Gastrocnemius medialis (tissue), 4 donors: ENCODE measurements at places on chromosomes 5 and 9. TPM values are rescaled to one million over a fixed set of nuclear protein-coding genes. Genes with fewer than 3 reads are reported as not detected.

NRG2 gene
- 28.8 TPM for total RNA-seq

MPDZ gene
- 17.9 TPM for total RNA-seq

EGR1 gene
- 16.4 TPM for total RNA-seq

INSYN2B gene
- total RNA-seq = not detected

CHD1 gene
- total RNA-seq = 33.1 TPM

HMGCR gene
- 3.8 TPM for total RNA-seq

SLC6A7 gene
- total RNA-seq = not detected

PCDHB4 gene
- total RNA-seq = 2.0 TPM

FRRS1L gene
- total RNA-seq = not detected

SELENOP gene
- 239 TPM for total RNA-seq

ANGPTL2 gene
- total RNA-seq = 9.1 TPM

DNA sequence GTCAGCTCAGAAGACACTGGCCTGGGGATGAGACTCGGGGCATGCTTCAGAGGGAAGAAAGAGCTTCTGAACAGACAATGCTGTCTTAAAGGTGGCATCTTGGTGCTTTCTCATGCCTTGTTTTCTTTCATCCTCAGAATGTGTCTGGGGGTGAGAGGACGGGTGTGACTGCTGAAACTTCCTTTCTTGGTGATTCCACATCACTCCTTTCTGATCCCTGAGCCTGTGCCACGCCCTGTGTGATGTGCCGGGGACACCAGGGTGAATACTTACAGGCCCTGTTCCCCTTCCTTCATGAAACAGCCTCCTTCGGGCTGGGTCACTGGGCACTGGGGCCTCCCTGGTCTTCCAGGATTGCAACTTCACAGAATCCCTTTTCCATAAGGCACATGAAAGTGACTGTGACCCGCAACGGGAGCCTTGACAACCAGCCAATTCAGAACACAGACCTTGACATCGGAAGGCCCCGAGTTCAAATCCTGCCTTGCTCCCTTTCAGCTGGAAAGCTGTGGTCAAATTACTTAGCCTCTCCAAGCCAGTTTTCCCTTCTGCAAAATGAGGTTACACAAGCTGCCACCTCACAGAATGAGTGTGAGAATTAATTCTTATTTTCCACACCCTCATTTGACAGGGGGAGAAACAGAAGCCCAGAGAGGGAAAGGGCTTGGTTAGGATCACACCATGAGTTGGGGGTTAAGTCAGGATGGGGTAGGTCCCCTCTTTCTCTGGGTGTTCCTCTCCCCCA, 44.1 kb upstream of the IL17B start:
- DNase-seq = no peak

- DNase-seq = no peak
Observed at GRCh38 chr5:62460578-62460983, 48.0 kb downstream of the IPO11 start.

GRCh38 chr9:69279084-69279731, 45.8 kb upstream of the ENTREP1 start:
- DNase-seq = no peak

DNA sequence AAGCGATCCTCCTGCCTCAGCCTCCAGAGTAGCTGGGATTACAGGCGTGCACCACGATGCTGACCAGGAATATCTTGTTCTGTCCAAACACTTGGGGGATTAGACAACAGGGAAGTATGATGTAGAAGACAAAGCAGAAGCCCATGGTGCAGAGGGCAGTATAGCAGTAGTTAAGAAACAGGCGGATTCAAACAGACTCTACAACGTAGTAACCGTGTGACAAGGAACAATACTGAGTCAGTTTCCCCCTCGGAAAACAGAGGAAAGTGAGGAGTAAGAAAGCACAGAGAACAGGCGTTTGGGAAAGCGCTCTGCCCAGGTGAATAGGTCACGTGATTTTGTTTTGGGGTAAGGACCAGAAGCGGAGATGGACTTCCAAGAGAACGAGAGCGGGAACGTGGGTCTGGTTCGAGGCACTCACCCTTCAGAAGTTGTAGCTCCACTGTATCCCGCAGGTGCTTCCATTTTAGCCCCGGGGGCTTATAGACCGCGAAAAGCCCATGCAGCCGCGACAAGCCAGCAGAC, 306 bp downstream of the TRUB2 start:
- DNase-seq = no peak

DNA sequence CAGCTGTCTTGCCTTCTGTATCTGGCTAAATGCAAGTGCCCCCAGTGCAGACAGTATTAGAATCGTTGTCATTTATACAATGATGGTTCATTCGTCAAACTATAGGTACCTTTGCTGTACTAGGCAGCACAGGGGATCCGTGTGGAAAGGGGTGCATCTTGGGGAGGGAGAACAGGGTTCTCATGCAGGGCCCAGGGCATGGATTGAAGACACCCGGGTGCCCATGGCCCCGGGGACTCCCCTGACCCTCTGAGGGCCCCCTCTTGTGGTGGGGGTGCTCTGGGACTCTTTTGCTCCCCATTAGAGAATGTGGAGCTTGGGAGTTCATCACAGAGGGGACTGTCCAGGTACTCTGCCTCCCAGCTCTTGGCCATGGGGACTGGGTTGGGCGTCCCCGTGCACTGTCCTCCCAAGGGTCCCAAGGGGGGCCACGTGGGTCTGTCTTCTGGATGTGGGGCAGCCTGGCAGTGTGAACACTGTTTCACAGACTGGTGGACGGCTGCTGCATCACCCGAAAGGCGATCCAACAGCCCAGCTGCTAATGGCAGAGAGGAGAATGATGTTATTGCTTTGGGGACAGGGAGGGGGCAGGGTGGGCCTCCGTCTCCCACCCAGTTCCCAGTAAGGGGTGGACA, 36.9 kb upstream of the RXRA start:
- no peak for DNase-seq

DNA sequence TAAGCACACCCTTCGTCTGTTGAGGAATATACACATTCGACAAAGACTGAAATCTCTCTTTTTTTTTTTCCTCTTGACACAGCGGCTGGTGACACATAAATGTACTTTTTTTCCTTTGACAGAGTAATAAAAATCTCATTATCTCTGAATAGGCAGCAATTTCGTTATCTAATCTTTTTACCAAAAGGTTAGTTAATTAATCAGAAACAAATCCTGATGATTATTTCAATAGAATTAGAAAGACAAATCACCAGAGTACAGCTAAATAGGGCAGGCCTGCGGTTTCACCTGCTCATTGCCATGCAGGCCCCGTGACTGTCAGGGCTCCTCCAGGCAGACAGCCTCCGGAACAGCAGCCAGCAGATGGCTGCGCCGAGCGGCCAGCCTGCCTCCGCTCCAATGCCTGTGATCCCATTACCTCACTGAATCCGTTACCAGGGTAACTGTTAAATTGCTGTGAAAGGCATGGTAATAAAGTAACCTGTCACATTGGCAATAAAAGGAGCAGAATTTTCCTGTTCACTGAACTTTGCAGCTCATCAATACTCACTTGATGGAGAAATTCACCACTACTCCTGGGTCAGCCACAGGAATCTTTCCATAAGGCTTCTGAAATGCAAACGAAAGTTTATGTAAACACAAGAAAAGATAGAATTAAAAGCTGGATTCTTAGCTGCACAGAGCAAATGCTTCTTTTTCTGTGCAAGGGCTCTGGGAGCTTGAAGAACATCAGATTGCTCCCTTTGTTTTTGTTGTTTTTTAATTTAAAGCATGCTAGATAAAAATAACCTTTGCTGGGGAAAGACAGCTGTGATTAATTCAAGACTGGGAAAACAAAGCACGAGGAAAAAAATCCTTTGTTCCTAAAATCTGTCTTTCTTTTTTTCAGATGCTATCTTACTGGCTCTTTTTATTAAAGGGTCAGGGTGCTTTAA, 666.4 kb upstream of the ZNF608 start:
- DNase-seq = peak; percentile 75

- DNase-seq = no peak
Observed at GRCh38 chr9:82621447-82621846, 441.5 kb downstream of the RASEF start.

GRCh38 chr5:81782811-81783210, 31.9 kb upstream of the SSBP2 start:
- DNase-seq = no peak

- DNase-seq = no peak
Observed at GRCh38 chr9:92747459-92748232, 17.0 kb downstream of the BICD2 start.

- DNase-seq = no peak
Observed at GRCh38 chr5:122907276-122907675, 61.9 kb downstream of the SNX24 start.

GRCh38 chr9:76013809-76014208, 123.3 kb downstream of the PCSK5 start:
- DNase-seq = no peak

- no peak for DNase-seq
Observed at GRCh38 chr5:74490814-74491213, 149.7 kb downstream of the ENC1 start.

DNA sequence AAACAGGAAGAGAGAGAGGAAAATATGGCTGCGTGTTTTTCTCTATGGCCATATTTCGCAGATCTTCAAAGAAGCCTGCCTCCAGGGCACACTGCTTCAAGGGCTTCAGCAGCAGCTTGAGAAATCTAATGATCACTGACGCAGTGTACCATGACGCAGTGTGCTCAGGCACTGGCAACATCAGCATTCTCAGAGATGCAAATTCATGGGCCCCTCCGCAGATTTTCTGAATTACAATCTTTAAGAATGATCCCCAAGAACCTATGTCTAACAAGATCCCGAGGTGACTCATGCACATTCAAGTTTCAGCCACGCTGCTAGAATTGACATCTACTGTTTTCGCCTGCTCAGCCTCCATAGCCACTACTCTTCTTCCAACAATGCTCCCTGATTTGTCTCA, 143.9 kb upstream of the ZNF366 start:
- no peak for DNase-seq

GRCh38 chr5:34460496-34460895, 195.6 kb upstream of the RAI14 start:
- DNase-seq = no peak

GRCh38 chr9:70111042-70111602, 67.5 kb downstream of the MAMDC2 start:
- DNase-seq = peak; percentile 57

DNA sequence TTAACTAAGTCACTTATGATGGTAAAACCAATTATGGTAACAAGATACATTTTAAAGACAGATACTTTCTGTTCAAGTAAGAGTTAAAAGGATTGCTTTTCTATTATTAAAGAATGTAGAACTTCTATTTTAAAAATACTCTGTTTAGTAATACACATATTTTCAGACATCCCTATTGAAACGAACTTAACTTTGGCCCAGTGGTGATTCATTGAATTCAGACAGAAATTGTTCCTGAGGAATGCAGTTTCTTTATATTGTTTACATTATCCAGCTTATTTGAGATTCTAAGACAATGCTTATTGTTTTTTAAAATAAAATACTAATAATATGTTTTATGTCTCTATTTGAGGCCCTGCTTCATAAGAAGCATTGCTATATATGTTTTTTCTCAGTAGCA, 816.4 kb downstream of the SEMA5A start:
- DNase-seq = no peak

- no peak for DNase-seq
Observed at GRCh38 chr9:115808108-115808507, 345.5 kb upstream of the PAPPA start.

DNA sequence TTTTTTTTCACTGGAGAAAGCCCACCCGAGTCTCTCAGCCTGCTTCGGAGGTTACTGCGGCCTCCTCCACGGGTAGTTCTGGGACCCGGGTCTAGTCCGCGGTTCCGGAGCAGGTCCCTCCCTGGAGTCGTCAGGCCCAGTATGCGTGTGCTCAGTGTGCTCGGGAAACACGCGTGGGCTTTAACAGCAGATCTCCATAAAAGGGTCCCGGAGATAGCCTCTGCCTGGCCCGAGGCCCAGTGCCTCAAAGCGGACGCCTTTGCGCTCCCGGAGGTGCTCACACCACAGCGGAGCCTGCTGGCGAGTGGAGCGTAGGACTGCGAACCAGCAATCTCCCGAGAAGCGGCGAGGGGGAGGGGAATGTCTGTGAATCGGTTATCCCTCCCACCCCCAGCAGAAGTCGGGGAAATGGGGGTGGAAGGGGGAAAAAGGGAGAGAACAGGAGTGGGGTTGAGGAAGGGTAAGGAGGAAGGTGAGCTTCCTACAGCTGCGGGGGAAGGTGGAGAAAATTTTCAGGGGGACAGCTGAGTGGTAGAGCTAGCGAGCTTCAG, 28.7 kb downstream of the CDKN2A start:
- peak; percentile 23 for DNase-seq

DNA sequence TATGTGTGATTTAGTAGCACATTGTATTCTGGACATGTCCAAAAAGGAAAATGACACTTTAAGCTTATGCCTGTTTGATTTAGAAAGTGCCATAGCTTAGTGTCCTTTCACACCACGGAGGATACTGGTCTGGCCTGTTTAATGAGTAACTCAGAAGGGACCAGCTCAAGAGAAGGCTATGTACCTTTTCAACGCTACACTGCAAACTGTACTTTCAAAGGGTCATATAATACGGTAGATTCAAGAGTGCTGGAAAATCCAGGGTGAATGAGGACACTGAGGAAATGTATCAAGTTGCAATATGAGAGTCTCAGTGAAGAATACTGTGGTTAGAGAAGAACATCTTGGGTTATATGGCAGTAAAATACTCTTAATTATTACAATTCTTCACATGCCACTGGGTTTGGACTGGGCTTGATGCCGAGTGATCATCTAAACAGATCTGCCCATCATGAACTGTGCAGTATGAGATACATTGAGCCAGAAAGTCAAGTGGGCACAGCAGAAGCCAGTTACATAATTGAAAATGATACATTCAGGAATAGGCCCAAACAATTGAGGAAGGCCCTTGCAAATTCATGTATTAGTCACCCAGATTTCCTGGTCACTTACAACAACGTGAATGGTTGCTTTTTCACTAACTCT, 1211.5 kb upstream of the CDH9 start:
- no peak for DNase-seq

GRCh38 chr9:87950765-87951488, 23.4 kb downstream of the CDK20 start:
- no peak for DNase-seq

DNA sequence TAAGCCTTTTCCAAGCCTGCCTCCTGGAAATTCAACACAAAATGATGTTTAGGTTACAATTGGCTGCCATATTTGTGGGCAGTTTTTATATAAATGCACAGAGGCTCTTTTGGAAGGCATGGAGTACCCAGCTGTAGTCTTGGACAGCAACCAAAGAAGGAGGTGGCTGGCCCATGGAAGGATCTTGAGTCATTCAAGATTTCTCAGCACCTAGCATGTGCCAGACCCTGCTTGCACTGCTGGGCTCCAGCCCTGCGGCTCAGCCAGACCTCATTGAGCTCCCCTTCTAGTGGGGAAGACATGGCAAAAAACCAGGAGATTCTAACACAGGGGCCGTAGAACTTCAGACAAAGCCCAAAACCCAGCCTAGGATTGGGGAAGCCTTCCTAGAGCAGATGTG, 22.1 kb downstream of the JADE2 start:
- peak; percentile 71 for DNase-seq

DNA sequence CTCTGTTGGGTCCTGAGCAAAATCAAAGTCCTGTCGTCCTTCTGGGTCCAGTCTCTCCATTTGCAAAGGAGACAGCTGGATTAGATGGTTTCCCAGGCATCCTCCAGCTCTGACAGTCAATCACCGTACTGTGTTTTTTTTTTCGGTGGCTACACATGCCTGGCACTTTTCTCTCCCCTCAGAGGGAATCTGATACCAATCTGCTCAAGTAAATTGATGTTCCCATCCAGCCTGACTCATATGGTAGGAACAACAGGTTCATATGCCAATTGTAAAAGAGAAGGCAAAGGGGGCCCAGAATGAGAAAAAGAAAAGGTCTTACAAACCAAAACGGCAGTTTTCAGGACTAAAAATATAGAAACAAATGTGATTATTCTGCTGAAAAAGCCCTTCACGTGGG, 1.2 kb downstream of the FBXO10 start:
- peak; percentile 45 for DNase-seq

- no peak for DNase-seq
Observed at GRCh38 chr9:136171009-136171800, 33.7 kb downstream of the LHX3 start.
